ENCODE measurements at places on chromosomes 3 and 15. TPM values are rescaled to one million over a fixed set of nuclear protein-coding genes. Genes with fewer than 3 reads are reported as not detected.

DNA sequence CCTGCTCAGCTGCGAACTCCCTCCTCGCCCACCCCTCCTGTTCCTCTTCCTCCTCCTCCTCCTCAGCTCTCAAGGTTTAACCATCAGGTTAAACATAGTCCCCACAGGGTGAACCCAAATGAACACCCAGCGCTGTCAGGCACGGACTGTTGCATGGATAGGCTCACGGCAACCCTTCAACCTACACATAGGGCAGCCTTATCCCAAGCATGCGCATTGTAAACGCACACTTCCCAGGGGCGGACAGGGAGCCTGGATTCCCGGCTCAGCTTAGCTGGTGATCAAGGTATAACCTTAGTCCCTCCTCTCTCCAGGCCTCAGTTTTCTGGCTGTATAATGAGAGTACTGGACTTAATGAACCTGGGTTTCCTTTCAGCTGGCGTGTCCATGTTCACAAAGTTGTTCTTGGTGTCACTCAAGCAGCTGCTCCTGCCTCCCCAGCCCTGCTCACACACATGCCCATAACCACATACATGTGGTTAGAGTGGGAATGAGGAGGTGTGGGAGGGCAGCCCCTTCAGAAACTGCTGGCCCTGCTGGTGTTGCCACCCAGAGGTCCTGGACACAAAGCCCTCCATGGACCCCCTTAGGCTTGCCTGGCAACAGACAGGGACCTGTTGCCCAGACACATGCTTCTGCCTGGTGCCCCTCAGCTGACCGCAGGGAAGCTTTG, 20.9 kb upstream of the VPS33B start:
- DNase-seq = no peak

DNA sequence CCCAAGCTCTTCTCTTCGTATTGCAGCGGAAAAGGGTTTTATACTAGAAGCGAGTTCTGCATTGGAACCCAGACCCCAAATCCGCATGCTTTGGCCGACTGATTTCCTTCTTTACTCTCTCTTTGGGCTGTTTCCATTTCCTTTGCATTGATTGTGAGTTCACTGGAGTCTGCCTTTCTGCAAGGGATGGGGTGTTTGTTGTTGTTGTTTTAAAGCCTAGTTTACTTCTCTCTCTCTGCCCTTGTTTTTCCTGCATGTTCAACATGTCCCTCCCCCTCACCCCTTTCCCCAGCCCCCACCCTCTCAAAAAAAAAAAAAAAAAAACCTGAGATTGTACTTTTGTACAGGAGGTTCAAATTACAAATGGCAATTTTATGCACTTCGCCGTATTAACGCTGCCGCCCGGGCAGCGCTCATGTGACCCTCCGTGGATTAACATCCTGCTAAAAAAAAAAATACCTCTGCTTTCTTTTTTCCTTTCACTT, 2.2 kb downstream of the NR2F2 start:
- DNase-seq = no peak

GRCh38 chr15:47548231-47548630, 169.1 kb upstream of the SEMA6D start:
- DNase-seq = no peak

DNA sequence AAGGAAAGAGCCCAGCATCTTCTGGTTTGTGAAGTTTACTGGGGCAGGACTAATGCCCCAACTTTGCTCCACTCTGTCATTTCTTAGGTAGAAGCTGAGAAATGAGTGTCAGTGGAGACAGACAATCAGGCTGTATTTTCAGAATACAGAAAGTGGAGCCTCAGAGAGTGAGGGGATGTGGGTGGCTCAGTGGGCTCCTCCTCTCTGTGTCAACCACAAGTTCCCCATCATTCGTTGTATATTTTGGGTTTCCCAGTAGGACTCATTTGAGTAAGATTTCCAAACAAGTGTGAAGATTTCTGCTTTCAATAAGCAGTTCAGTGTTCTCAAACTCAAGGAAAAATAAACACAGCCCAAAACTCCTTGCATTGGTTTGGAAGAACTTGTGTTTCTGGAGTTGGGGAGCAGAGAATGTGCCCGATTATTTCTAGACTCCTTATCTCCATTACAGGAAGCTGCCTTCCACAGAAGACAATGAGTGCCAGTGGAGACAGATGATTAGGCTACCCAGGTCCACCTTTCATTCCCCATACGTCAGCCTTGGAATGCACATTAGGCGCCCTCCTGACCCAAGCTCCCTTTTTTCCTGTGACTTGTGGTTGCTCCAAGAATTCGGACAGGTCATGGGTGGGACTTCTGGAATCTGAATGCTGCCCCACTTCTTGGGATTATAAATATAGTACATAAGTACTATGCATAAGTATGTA, 792.1 kb upstream of the LMCD1 start:
- DNase-seq = no peak

DNA sequence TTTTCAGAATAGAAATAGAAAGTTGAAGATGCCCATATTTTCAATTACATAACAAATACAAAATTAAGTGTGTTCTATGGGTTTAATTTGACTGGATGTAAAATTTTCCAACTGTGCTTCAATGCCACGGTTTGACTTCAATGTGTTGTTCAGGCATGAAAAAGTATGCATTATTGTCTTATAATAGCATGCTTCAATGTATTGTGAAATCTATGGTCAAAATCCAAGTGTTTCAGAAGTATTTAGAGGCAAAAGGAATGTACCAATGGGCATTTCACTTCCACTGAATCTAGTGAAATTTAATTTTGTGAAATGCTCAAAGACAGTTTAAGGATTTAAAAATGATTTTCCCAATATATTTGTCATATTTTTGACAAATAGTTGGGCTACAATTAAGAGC, 16.0 kb downstream of the NEK10 start:
- no peak for DNase-seq

DNA sequence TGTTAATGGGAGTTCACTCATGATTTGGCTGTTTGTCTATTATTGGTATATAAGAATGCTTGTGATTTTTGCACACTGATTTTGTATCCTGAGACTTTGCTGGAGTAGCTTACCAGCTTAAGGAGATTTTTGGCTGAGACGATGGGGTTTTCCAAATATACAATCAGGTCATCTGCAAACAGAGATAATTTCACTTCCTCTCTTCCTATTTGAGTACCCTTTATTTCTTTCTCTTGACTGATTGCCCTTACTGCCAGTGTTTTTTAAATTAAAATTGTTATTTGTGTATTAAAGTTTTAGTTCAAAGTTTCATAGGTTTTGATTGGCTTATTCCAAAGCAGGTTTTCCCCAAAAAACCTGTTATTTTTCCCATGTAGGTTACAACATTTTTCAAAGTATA, 390.5 kb upstream of the RBMS3 start:
- DNase-seq = no peak

DNA sequence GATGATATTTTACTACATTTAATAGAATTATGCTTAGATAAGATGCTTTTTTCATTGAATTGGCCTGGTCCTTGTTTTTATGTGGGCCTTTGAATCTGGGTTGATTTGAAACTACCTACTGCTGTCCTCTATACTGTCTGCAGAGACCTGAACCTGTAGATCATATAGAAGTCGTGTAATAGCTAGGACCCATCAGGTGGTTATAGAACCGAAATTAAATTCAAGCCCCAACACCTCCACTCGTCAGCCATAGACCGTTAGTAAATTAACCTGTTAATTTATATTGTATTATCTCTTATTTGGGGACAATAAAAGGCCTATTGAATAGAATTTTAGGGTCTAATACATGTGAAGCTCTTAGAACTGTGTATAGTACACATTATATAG, 108.4 kb downstream of the MBNL1 start:
- no peak for DNase-seq

DNA sequence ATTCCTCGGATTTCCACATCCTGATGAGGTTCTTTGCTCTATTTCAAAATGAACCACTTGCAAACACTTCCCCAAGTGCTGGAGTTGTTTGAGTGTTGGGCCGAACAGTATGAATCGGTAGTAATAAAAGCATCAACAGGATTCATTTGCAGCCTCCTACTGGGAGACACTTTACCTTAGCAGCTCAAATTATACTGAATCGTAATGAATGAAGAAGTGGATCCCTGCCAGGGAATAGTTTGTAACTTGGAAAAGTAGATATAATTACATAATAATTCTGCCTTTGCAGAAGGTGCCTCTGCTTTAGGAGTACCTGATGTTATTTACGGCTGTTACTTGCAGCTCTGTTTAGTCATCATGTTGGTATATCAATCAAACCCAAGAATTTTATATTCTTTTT, 669.1 kb downstream of the CADM2 start:
- DNase-seq = no peak

- DNase-seq = no peak
Observed at GRCh38 chr3:143413372-143413771, 293.8 kb downstream of the CHST2 start.

DNA sequence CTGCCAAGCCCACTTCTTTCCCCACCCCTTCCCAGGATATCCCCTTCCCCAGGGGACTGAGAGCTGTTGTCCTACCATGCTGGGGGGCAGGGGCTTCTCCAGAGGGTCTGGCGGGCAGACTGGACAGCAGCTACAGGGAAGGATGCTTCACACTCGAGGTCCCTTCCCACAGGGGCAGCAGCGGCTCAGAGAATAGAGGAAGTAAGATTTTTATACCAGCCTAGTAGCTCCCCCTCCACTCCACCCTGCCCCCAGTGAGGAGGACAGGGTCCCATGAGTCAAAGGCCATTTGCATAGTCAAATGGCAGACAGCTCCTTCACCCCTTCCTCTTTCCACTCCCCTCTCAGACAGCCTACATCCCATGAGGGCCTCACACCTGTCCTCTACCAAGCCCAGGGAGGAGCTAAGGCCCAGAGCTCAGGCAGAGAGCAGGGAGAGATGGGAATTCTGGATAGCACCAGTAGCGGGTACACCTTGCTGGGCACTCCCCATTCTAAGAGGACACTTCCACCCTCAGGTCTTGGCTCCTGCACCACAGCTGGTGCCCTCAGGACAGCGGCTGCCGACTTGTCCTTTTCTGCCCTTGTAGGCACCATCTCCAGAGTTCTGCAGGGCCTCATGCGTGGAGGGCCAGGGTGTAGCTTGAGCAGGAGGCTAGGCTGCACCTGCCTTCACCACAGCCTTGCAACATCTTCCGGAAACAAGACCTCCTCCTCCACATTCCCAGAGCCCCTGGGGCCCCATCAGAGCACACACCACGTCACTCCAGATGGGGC, at the start of gene TLR9:
TSS of gene TLR9 (minus strand) at position 194 of the 777 bp plus-strand sequence. CDS start at position 78, 116 bp downstream.
- DNase-seq = no peak

RBP2 gene
- not detected for total RNA-seq

CORO2B gene
- 2.3 TPM for total RNA-seq

CAPN3 gene
- 2.8 TPM for total RNA-seq

Data from esophagus squamous epithelium (tissue), 5 donors.